ENCODE measurements at places on chromosomes 12 and 14. TPM values are rescaled to one million over a fixed set of nuclear protein-coding genes. Genes with fewer than 3 reads are reported as not detected.

EPYC gene
- not detected for total RNA-seq

TAS2R43 gene
- not detected for total RNA-seq

GALNT8 gene
- not detected for total RNA-seq

CD163 gene
- not detected for total RNA-seq

SERPINA12 gene
- not detected for total RNA-seq

CCDC175 gene
- not detected for total RNA-seq

TRHDE gene
- 0.19 TPM for total RNA-seq

PRB4 gene
- total RNA-seq: not detected

FBLN5 gene
- 1.5 TPM for total RNA-seq

LUM gene
- 0.27 TPM for total RNA-seq

GABARAPL1 gene
- total RNA-seq: 34.8 TPM
